ENCODE measurements at places on chromosomes 12 and 14.

- no peak for DNase-seq
Measured at GRCh38 chr12:113889076-113889475, 77.0 kb downstream of the RBM19 start.

DNA sequence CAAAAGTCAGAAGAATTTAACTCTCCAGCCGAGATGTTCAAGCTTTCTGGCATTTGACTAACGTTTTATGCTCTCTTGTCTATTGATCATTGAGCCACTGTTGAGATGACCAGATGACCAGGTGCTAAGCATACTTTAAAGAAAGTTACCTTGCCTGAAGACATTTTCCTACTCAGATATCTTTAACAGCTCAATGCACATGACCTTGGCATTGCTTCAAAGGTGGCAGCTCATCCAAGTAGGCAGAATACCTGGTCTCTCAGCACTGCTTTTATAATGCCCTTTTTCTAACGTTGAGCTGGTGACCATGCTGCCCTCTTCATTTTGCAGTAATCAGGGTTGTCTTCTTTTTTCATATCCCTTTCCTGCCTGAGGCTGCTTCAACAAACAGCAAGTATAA lies 358.1 kb downstream of the RAD51B start:
- DNase-seq = no peak

- no peak for DNase-seq
Measured at GRCh38 chr12:125351788-125352187, 286.6 kb downstream of the AACS start.

- DNase-seq = no peak
Measured at GRCh38 chr14:103736546-103737431, 21.2 kb downstream of the ZFYVE21 start.

DNA sequence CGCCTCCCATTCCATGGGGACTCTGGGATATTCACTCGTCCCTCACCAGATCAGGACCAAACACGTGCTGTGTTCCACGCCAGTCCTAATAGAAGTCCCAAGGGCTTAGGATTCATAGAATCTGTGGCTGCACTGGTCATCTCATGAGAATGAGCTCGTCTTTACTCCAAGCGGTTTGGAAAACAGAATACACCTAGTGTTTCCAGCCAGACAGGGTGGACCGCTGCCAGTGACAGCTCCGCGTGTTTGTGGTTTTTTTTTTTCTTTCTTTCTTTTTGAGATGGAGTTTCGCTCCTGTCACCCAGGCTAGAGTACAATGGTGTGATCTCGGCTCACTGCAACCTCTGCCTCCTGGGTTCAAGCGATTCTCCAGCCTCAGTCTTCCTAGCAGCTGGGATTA lies 75.1 kb downstream of the GLT1D1 start:
- no peak for DNase-seq

GRCh38 chr12:122861587-122861970 lies 26.3 kb downstream of the HIP1R start:
- DNase-seq = no peak

GRCh38 chr14:23984891-23985602 lies 3.7 kb upstream of the DHRS4L2 start:
- no peak for DNase-seq

GRCh38 chr14:22232933-22233332 lies 356.1 kb downstream of the DAD1 start:
- DNase-seq = no peak

GRCh38 chr12:53122961-53123468 lies 19.7 kb downstream of the SOAT2 start:
- no peak for DNase-seq

Data from activated T-helper 1 cell treated with Interleukin-2 at 50 U/mL for 16 hours (primary cell).